ENCODE measurements at places on chromosomes 5 and 9.

- no peak for DNase-seq
Observed at GRCh38 chr5:27908341-27908740, 870.0 kb upstream of the CDH9 start.

GRCh38 chr5:152549709-152550108 is 144.6 kb upstream of the NMUR2 start:
- no peak for DNase-seq

GRCh38 chr5:132376694-132377641 is 7.5 kb downstream of the SLC22A5 start:
- DNase-seq = no peak

DNA sequence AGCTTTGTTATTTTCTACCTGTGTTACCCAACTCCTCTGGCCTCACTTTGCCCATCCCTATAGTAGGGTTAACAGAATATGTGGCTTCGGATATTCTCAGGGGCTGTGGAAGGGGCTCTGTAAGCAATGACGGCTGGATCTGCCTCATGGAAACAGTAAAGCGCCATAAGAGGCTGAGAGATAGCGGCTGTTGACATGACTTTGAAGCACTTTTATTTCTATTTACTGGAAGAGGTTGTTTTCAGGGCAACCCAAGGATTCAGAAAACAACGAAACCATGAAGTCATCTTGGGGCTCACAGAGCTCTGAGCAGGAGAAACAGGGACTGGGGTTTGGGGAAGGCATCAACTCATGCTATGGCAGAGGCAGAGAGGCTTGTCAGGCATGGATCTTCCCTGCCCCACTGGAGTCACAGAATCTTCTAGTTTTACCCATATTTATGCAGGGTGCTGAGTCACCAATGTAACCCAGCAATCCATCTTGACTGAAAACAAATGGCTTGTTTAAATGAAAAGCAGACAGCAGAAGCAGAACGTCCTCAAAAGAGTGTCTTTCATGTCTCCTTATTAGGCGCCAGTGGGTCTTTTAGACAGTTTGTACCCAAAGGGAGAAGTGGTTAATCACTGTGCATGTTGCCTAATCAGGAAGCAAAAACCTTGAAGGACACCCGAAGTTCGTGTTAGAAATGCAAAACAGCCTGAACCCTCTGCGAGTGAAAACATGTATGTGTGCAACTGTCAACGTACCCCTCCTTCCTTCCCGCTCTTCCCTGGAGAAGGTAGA is 113.0 kb downstream of the COL23A1 start:
- DNase-seq = no peak

GRCh38 chr5:40838086-40838485 is 3.1 kb upstream of the RPL37 start:
- peak; percentile 9 for DNase-seq

DNA sequence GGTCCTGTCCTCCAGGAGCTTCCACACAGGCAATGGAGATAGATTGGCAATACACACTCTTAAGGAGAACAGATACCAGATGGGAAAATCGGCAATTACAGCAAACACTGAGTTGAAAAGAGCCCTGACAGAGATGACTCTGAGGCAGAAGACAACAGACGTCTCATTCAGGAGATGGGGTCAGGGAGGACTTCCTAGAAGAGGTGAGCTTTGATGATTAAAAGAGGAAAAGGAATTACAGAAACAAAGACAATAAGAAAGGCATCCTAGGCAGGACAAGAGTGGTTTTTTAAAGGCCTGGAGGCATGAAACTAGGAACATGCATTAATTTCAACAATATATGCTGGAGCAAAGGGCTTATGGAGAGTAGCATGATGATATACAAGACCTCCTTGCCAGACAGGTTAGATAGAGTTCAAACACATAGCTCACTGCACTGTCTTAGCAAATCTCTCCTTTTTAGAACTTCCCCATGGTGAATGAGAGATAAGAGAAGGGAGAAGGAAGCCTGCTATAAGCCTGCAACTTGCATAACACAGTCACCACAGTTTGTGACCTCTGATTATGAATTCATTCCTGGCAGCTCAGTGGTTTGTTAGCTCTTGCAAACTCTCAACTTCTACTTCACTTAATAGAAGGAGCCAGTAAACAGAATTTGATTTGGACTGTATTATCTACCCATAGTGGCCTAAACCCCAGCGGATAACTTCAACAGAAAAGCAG is 48.5 kb downstream of the SIL1 start:
- no peak for DNase-seq

DNA sequence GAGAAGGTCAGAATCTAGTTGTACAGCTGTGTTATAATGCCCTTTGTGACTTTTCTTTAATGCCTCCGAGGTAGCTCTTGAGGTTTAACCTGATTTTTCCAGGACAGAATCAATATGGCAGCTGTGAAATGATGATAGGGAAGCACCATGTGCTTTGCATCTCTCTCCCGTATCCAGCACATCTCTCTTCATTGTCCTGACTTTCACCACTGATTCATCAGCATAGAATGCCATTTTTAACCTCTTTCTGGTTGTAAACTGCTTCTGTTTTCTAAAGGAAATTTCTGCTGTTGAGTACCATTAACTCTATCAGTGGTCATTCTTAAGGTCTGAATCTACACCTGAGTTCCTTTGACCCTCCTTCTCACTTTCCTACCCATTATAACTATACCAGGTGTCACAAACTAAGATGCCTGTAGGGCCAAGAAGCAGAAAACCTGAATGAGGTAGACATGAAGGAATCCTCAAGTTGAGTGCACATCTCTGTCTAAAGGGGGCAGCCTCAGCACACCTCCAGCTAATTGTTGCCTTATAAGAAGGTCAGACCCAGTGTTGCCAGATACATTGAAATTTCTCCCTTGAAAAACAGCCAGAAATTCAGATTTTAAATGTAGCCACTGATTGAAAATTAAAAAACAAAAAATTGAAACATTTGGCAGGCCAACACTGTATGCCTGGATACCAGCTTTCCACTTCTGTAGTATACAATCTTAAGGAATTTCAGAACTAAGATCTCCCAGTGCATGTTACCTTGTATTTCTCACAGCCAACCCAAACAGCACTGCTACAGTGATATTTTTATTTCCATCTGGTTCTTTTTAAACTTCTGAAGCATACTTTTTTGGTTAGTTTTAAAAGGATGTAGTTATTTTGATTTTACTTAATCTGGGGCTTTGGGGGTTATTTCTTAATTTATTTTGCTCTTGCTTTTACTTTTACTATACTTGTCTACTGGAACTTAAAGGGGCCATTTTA is 35.8 kb upstream of the TLX3 start:
- no peak for DNase-seq

DNA sequence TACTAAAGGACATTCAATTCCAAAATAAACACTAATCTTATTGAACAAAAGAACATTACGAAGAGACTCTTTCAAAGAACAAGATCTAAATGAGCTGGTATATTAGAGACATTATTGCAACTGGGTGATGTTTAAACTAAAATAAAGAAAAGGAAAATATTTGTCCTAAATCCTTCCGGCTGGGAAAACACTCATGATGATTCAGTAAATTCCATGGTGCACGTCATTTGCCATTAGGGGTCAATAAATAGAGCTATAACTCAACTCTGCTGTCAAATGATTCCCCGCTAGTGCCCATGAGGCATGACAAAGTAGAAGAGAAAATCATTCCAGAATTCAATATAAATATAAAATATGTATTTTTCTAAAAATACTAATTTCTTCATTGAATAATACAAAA is 565.5 kb upstream of the TUSC1 start:
- DNase-seq = no peak

- DNase-seq = no peak
Observed at GRCh38 chr5:152701305-152701949, 296.3 kb upstream of the NMUR2 start.

DNA sequence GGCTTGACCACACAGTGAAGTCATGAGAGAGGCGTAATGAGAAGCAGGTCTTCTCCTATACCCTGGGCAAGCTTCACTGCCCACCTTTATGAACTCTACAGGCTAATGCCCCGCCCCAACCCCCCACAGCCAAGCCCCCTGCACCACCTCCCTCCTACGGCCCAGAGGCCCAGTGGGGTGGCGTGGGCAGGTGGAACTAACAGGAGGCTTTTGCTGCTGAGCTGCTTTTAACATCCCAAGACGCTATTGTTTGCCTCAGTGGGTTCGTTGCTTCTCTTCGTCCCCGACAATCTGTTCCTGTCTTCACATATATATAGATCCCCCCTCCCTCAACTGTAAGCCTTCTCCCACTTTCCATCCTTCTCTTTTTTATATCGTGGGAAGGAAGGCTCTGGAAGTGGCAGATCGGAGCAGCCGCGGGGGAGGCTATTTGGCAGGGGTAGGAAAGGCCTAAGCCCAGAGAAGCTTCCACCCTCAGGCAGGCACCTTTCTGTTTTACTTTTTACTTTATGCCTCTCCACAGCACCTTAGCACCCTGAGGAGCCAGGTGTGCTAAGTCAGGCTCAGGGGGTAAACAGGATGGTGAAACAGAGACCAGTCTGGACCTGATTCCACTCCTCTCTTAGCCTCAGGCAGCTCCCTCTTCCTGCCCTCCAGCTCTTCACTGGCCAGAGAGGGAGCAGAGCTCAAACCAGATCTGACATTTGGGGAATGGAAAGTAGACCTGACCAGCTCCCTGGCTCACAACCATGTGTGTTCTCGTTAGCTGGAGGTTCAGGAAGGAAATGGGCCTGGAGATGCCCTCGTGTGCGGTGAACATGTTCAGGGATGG is 26.5 kb downstream of the CD74 start:
- no peak for DNase-seq

GRCh38 chr9:124015661-124016131 is 4.1 kb downstream of the LHX2 start:
- DNase-seq = no peak

- no peak for DNase-seq
Observed at GRCh38 chr5:141186897-141187512, at the start of gene PCDHB9. TSS of gene PCDHB9 (plus strand) at chr5:141187161. CDS start at chr5:141187319, 158 bp downstream.

DNA sequence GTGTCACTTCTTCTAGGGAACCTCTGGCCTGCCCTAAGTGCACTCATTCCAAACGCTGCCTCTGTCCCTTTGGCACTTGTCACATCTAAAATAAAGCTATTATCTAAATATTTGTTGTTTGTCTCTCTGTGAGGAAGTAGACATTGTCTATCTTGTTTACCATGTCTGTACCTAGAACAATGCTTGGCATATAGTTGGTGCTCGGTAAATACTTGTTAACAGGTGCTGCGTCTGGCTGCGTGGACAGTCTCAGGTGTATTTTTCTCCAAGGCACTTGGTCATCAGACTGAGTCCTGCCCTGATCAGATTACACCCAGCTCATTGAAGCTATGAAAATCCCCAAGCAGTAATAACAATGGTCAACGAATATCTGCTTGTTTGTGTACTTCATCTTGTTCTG is 174.9 kb upstream of the SMIM23 start:
- DNase-seq = no peak

DNA sequence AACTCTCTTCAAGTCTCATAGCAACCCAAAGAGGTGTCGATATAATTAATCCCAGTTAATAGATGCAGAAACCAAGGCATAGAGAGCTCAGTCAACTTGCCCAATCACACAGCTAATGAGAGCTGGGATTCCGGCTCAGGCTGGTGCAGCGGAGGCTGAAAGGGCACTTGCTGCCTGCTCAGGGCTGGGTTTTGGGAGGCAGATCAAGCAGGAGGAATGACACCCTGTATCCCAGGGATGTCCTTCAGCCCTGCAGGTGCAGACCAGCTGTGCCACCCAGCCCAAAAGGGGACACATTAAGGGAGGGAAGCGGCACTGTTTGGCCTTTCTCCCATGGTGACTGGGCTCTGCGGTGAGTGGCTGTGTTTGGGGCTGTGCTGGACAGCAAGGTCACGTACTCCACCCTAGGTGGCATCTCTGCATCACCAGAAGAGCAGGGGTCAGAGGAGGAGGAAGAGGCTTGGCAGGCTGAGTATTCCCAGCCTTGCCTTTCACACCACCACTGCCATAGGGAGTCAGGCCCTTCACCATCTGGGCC is 124.1 kb downstream of the MVB12B start:
- DNase-seq = no peak

DNA sequence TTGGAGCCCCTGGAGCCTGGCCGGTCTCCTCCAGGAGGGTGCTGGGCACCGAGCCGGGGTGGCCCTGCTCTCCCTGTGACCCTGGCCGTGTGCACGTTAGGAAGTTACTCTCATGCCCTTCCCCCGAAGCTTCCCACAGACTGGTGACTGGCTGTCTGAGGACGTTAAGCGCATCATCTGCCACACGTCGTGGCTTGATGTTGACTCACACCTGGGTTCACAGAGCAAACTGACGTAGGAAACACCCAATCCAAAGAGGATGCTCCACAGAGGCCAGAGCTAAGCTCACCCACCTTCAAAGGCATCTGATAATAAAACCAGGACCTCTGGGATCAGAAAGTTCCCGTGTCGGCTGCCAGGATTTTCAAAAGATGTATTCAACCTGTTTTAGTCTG is 152.9 kb upstream of the PHYKPL start:
- no peak for DNase-seq

DNA sequence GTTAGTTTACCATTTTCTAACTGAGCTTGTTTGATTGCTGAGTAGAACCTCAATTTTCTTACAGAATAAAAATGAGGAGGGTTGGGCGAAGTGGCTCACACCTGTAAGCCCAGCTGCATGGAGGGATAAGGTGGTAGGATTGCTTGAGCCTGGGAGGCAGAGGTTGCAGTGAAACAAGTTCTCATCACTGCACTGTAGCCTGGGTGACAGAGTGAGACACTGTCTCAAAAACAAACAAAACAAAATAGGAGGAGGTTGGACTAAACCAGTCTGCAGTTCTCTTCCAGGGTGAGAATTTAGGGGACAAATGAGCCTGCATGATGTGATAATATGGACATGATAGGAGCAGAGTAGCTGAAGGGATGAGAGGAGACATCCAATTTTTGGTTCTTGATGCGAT is 57.3 kb downstream of the SLC27A6 start:
- no peak for DNase-seq

- no peak for DNase-seq
Observed at GRCh38 chr5:59660737-59661136, 232.8 kb downstream of the PDE4D start.

- peak; percentile 18 for DNase-seq
Observed at GRCh38 chr9:124659099-124659659, 111.9 kb downstream of the NR6A1 start.

- no peak for DNase-seq
Observed at GRCh38 chr5:83925321-83925954, 204.8 kb upstream of the HAPLN1 start.

DNA sequence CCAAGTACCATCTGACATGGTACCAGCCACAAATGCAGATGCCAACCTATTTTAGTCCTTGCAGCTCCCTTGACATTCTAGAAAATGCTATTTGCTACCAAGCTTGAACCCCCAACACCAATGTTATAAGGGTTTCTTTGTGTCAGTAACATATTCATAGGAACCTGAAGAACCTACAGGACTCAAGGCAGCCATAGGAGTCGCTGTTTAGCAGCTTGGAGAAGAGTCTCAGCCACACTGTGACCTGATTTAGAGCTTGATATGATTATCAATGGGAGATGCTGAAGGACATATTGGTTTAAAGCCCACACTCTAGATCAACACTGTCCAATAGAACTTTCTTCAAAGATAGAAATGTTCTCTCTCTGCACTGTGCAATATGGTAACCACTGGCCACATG is 6.4 kb upstream of the ZFR start:
- DNase-seq = no peak

Measured in CD4-positive, alpha-beta T cell treated with Interleukin-6 at 100 ng/mL for 8 hours (primary cell).